Activated CD8-positive, alpha-beta memory T cell treated with anti-CD3 and anti-CD28 coated beads, Interleukin-2, amount 10 ng/mL, durations not matched to agents 7 days and 5 days (primary cell): ENCODE measurements at places on chromosomes 1 and 21. TPM values are rescaled to one million over a fixed set of nuclear protein-coding genes. Genes with fewer than 3 reads are reported as not detected.

GSTM1 gene
- not detected for total RNA-seq

DENND1B gene
- total RNA-seq = 29.5 TPM

- no peak overlapping the region for H3K4me3 ChIP-seq
- H3K27ac ChIP-seq = no peak overlapping the region
- no peaks in the 10 kb centered on the region for H3K36me3 ChIP-seq
- H3K27me3 ChIP-seq = no peaks in the 10 kb centered on the region
- H3K4me1 ChIP-seq = peaks cover 10% of the 10 kb centered on the region
Observed at GRCh38 chr1:61244114-61244513, 161.8 kb downstream of the NFIA start.

DNA sequence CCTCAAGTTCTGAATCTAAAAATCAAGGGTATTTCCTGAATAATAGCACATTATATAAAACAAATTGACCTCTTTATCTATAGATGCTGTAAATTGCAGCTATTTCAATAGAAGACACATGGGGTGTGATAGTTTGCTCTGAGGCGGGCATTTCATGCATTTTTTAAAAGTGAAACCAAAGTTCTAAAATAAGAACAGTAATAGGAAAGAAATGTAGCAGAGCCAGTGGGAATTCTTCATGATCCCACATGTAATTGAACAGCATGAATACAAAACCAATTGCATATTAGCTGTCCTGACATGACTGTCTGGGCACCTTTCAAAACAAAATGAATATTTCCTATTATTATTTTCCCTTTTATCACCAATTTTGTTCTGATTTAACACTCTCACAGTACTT lies 85.0 kb downstream of the RGS21 start:
- DNase-seq = no peak
- no peak overlapping the region for H3K4me3 ChIP-seq
- H3K4me1 ChIP-seq = no peaks in the 10 kb centered on the region
- no peaks in the 10 kb centered on the region for H3K27me3 ChIP-seq
- no peak overlapping the region for H3K27ac ChIP-seq
- no peaks in the 10 kb centered on the region for H3K36me3 ChIP-seq

DNA sequence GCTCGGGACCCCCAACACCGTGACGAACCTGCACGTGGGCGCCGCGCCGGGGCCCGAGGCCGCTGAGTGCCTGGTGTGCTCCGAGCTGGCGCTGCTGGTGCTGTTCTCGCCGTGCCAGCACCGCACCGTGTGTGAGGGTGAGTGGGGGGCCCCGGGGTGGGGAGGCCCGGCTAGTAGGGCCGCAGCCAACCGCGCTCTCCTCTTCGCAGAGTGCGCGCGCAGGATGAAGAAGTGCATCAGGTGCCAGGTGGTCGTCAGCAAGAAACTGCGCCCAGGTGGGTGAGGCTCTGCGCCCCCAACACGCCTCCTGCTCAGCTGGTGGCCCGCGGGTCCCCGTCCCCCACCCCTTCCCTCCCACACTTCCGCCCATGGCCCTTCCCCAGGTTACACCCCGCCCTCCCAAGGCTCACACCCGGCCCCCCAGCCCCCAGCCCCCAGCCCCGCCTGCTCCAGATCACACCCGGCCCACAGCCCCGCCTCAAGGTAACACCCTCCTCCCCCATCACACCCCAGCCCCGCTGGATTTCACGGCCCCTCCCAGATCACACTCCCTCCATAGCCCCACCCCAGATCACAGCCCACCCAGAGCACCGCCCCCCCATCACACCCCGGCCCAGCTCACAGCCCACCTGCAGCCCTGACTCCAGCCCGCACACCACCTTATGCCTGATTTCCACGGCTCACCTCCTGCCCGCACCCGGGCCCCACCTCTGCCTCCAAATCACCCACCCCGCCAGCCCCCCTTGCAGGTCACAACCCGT lies 2.4 kb upstream of the MMP23B start:
- H3K4me1 ChIP-seq = peaks cover 4% of the 10 kb centered on the region
- H3K27ac ChIP-seq = peak overlapping the region; percentile 73
- H3K27me3 ChIP-seq = peaks cover 5% of the 10 kb centered on the region
- peak; percentile 83 for DNase-seq
- H3K4me3 ChIP-seq = peak overlapping the region; percentile 58

DNA sequence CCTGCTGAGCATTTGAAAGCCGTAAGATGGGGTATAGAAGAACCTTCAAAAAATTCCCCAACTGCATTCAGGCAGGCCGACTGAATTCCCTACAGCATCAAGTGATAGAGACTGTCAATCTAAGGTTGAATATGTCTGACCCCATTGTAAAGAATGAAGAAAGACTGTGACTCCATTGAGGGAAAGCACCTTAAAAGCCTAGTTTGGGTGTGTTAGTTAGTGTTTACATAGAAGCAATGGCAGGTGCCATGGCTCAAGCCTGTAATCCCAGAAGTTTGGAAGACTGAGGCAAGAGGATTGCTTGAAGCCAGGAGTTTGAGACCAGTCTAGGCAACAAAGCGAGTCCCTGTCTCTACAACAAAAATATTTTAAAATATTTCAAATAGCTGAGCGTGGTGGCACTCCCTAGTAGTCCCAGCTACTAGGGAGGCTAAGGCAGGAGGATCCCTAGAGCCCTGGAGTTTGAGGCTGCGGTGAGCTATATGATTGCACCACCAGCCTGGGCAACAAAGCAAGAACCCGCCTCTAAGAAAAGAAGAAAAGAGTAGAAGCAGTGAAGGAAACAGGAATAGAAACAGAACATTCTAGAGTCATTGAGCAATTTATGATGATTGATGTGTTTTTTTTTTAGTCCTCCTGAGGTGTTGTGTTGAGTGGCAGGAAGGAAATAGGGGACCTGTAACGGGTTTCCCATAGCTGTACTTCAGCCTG lies 15.4 kb downstream of the POLR3GL start:
- no peaks in the 10 kb centered on the region for H3K27me3 ChIP-seq
- no peak overlapping the region for H3K27ac ChIP-seq
- no peak overlapping the region for H3K4me3 ChIP-seq
- no peak for DNase-seq

- peaks cover 3% of the 10 kb centered on the region for H3K36me3 ChIP-seq
- H3K27me3 ChIP-seq = no peaks in the 10 kb centered on the region
- no peak for DNase-seq
- H3K4me3 ChIP-seq = peak overlapping the region; percentile 5
- no peak overlapping the region for H3K27ac ChIP-seq
Observed at GRCh38 chr1:41659903-41660302, 175.4 kb upstream of the EDN2 start.

GRCh38 chr1:193971595-193971994 lies 785.2 kb upstream of the B3GALT2 start:
- no peaks in the 10 kb centered on the region for H3K36me3 ChIP-seq
- DNase-seq = no peak
- H3K27me3 ChIP-seq = no peaks in the 10 kb centered on the region

DNA sequence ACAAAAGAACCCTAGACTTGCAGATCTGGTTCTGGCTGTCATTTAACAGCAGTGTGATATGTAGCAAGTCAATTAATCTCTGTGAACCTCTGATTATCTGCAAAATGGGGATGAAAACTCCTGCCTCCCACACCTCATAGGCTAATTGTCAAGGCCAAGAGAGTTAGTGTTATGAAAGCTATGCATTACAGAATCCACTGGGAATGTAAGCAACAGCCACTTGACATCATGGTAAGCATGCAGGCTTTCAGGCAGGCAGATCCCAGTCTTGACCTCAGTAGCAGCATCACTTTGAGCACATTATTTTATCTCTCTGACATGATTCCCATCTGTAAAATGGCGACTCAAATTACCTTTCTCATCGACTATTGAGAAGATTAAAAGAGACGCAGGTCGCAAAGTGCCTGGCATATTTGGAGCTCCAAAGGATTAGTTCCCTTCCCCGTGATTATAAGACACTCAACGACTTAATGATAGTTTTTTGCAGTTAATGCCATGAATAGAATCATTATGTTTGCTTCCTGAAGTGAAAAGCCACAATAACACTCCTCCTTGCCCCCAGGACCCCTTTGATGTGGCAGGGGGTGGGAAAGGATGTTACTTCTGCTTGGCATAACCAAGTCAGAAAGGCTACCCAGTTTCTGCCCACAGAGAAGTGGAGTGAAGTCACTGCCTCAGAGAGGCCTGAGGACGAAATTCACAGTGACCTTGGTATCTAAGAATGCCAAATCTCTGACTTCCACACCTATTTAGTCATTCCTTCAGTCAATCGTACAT lies 273.0 kb upstream of the NFIA start:
- H3K36me3 ChIP-seq = no peaks in the 10 kb centered on the region
- peaks cover 10% of the 10 kb centered on the region for H3K27me3 ChIP-seq
- no peak overlapping the region for H3K27ac ChIP-seq
- H3K4me3 ChIP-seq = no peak overlapping the region
- DNase-seq = no peak

- no peaks in the 10 kb centered on the region for H3K36me3 ChIP-seq
- no peaks in the 10 kb centered on the region for H3K27me3 ChIP-seq
- no peaks in the 10 kb centered on the region for H3K4me1 ChIP-seq
Observed at GRCh38 chr1:21472861-21473260, 32.9 kb downstream of the NBPF3 start.
